ENCODE measurements at places on chromosomes 6 and 20. TPM values are rescaled to one million over a fixed set of nuclear protein-coding genes. Genes with fewer than 3 reads are reported as not detected.

DNA sequence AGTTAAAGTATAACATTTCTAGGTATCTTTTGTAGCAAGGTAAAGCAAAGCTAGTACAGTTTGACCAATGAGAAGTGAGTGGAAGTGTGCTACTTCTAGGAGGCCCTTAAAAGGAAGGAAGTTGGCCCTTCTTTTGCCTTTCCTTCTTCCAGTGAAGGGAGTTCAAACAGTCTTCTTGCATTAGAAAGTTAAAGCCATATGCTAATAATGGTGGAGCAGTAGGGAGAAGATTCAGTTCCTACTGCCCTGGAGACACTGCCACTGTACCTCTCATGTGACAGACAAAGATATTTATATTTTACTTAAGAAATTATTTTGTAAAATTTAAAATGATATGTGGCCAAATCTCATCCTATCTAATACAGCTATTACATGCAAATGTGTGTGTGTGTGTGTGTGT lies 26.0 kb upstream of the RCAN2 start:
- no peak for DNase-seq

DNA sequence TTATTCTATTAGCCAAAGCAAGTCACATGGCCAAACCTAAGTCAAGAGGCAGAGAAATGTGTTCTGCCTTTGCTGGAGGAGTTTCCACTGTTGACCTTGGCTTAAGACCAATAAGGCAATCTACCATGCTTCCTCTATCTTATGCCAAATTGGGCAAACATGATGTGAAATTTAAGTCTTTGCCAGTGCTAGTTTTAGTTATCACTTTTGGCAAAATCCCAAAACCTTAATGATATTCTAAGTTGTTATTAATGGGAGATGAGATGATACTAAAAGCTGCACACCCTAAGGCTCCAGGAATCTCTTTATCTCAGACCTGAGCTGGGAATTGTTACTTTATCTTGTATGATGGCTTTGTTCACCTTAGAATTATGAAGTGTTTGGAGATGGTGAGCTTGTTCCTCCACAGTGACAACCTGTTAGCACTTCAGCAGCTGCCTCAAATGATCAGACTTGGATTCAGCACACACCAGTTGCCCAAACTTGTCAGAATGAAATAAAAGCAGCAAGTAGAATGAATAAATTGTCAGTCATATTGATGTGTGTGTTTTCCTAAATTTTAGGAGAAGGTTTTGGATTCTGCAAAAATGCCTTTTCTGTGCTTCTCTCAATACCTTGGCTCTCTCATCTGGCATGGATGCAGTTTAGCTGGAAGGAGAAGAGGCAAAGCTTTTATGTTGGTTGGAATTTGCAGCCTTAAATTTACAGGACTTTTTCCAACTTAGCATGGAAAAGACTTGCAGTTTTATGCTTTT lies 49.3 kb downstream of the RIN2 start:
- no peak for DNase-seq

- no peak for DNase-seq
Observed at GRCh38 chr6:154474648-154475428, 35.6 kb downstream of the CNKSR3 start.

GRCh38 chr6:44538807-44539201 lies 151.3 kb downstream of the CDC5L start:
- DNase-seq, result no peak

DNA sequence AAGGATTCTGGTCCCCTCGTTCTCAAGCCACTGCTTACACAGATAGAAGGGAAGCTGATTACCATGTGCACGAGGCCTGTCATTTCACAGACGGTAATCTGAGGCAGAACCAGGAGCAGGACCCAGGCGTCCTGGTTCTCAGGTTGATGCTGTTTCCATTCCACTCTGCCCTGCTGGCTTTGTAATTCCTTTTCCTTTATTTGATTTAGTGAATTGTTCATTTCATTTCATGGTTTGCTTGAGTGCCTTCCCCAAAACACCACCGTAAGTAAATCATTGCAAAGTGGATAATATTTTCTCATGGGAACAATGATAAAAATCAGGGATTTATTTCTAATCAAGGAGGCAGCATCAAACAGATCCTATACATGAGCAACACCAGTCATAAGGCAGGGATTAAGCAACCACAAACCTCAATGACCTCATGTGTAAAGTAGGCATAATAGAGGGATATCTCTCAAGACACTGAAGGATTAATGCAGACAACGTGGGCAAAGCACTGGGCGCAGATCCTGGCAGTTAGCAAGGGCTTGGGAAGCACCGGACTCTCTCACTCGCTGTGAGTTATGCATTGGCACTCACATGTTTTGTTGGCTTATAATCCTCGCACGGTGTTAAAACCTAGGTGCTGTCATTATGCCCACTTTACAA lies 229.5 kb upstream of the FOXQ1 start:
- DNase-seq, result no peak

DNA sequence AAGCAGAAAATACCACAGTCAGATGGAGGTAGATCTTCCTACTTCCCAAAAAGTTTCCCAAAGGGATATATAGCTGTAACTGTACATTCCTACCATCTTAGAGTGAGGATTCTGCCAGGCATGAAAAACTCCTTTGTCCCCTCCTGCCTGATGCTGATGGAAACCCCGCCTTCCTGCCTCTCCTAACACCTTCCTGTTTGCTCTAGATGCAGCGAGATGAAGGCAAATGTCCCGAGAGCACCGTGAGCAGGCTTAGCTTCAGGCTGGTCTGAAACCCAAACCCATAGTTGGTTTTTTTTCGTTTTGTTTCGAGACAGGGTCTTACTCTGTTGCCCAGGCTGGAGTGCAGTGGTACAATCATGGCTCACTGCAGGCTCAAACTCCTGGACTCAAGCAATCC lies 55.6 kb downstream of the MYB start:
- no peak for DNase-seq

The SNPH gene
- 3.0 TPM for total RNA-seq

The VSX1 gene
- total RNA-seq, result not detected

DNA sequence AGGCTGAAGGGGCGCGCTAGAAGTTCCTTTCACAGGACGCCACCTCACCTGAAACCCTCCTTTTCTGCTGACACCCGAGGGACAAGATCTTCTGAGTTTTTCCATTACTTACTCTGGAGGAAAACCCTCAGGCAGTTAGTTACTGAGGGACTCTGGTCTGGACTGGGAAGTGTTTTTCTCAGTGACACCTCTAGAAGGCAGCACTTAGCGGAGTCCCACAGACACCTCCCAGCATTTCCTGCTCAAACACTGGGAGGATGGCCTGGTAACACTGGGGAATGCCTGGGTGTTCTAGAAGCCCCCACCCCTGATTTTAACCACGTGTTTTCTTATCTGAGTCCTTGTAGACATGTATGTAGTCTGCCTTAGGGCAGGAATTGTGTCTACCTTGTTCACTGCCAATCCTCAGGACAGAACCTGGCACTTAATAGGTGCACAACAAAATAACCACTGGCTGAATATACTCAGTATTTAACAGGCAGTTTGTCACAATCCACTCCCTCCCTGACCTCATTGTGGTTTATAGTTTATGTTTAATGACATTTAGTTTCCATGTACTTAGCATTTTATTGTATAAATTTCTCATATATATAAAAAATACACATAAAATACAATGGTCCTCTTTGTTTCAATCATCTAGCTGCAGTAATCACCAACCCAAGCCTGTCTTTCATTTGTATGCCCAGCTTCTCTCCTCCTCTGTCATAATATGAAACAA lies 4.8 kb downstream of the GSTA3 start:
- DNase-seq, result no peak

GRCh38 chr6:12729467-12729866 lies 12.9 kb downstream of the PHACTR1 start:
- DNase-seq, result no peak

GRCh38 chr6:100573166-100573565 lies 108.4 kb upstream of the SIM1 start:
- DNase-seq, result no peak

The RIPPLY2 gene
- not detected for total RNA-seq

DNA sequence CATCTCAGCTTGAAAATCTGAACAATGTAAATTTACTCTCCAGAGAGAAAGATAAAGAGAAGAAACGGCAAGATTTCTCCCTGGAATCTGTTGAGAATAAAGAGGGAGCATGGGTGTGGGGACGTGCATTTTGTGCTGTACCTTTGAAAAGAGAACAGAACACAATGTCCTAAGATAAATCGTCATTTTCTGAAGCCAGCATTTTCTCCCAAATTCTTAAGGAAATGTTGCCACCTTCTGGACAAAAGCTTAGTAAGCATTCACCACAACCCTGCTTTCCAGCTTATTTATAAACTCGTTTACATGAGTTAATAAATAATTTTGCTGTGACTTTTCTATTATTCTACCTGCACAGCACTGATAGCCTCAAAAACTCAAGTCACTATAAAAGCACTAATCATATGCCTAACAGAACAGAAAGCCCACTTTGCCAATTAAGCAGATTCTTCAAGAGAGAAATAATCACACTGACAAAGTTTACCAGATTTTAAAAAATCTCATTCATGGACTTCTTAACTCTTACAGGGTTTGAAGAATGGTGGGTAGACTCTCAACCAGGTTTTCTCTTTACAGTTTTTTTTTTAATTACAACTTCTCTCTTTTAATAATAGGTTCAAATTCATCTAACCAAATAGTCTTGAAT lies 155.8 kb downstream of the MBOAT1 start:
- DNase-seq, result no peak

The PRKN gene
- 0.13 TPM for total RNA-seq

GRCh38 chr6:55130806-55131324 lies 43.5 kb upstream of the HCRTR2 start:
- no peak for DNase-seq

GRCh38 chr20:59750209-59750840 lies 146.0 kb downstream of the PHACTR3 start:
- DNase-seq, result no peak

DNA sequence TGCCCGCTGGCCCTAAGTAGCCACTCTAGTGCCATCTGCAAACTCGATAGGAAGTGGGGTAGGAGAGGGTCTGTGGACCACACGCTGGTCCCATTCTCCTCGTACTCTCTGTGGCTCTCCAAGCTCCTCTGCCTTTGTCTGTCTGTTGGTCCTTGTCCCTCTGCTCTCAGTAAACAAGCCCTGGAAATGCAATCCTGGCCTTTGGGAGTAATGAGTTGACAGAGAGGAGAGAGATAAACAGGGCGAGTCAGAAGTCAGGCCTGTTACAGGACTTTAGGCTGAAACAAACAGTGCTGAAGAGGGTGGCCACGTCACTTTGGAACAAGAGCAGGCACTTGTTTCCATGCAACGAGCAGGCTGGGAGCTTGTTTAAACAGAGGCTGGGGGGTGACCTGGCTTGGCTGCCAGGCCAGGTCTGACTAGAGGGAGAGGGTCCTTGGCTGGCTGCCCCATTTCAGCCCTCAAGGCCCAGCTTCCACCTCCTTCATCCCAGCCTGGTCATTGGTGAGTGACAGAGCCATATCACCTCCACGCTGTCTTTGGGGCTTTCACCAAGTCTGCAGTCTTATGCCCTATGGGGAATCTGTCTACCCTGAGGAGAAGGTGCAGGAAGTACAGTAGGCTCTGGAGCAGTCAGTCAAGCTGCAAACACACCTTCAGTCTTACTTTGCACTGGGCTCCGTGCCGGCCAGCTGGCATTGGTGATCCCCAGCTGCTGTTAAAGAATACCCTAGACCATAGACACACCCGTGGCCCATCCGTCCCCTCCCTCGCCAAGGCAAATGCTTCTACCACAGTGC lies 22.6 kb downstream of the FOXP4 start:
- DNase-seq, result no peak

- DNase-seq, result no peak
Observed at GRCh38 chr20:37797669-37798175, 103.9 kb downstream of the CTNNBL1 start.

DNA sequence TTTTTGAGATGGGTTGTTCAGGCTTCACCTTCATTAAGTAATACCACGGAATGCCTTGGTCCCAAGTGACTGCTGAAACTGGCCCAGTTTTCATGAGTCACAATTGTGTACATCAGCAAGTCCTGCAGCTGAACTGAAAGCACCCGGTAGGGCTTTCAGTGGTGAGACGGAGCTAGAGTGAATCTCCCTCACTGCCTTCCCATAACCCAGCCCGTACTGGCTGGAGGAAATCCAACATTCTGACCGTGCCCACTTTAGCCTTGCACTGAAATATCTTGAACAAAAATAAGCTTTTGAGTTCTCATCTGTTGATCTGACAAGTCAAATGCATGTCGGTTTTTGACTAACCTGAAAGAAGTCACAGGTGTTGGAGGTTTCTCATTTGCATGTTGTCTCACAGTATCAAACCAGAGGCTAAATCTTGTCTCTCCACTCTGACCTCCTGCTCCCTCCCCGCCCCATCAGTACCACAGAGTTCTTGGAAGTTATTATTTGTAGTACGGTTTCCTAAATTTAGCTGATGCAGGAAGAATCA lies 35.9 kb downstream of the DUSP22 start:
- DNase-seq, result peak; percentile 45

The KIF6 gene
- not detected for total RNA-seq

DNA sequence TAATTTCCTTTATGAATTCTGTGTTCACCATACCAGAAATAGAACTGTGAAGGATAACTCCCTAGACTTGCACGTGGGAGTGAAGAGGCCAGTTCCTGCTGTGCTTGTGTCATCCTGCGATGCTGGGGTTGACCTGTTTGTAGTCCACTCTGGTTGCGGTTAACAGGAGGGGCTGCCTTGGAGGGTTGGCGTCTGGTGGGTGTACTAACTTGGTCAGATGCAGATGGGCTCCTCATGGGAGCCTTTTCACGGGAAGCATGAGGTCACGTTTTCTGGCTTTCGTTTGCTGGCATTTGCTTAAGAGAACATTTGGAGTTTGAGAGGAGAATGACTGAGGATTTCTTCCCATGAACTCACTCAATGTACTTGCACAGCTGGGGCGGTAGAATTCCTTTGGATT lies 41.2 kb downstream of the IGF2R start:
- no peak for DNase-seq

GRCh38 chr6:45843848-45844521 lies 171.7 kb downstream of the CLIC5 start:
- no peak for DNase-seq

The CTAGE9 gene
- not detected for total RNA-seq

The WFDC5 gene
- total RNA-seq, result 0.73 TPM

DNA sequence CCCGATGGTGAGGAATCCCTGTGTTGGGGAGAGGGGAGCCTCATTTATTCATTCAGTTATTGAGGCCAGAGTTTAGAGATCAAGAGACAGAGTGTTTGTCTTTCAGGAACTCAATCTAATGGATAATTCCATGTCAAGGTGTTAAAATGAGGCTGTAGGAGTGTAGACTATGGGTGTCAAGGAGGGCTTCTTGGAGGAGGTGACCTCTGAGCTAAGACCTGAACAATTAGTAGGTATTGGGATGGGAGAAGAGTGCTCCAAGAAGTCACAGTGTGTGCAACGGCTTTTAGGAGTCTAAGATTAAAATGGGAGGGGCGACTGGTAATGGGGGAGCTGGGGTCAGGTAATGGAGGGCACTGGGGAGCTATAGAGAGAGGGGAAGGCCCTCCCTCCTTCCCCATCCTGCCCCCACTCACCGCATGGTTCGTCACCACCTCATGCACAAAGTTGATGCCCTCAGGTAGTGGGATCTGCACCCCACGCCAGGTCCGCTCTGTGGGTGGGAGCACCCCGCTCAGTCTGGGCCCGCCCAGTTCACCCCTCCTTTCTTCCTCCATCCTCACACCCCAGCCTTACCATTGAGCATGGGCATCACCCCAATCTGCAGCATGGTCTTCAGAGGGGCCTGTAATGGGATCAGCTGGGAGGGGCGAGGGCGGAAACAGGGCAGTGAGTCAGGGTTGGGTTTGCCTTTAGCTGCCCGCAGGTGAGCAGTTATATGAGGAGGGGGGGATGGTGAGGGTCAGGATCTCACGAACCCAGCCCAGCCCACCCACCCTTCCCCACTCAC lies 8.1 kb downstream of the CTSA start:
- no peak for DNase-seq

GRCh38 chr6:36375644-36376155 lies 11.8 kb downstream of the ETV7 start:
- DNase-seq, result no peak

The SLC22A16 gene
- not detected for total RNA-seq
